ENCODE measurements at places on chromosomes 6 and 20.

DNA sequence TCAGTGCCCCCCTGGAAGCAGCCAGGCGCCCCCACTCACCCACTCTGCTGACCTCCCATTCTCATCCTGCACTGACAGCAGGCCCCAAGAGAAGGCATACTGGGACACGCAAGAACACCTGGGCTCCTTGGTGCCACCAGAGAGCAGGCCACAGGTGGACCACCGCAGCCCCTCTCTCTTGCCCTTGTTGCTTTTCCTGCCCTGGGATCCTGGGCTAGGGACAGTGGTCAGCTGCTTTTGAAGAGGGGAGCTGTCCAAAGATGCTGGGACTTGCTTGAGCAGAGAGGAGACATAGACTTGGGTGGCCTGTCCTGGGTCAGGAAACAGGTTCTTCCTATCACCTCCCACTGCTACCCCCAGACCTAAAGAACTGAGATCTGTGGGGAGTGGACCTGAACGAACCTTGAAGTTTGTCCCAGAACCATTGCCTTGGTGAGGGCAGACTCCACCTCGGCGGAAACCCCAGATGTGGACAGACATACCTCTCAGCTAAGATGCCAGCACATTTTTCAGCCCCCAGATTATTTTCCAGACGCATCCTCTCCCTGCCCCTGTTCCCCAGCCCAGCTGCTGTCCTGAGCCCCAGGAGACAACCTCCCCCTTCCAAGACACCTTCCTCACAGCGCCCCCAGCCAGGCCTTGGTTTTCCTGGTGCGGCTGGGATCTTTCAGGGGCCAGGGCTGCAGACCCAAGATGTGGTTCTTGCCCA, 1.1 kb downstream of the GLP1R start:
- no peak for DNase-seq

DNA sequence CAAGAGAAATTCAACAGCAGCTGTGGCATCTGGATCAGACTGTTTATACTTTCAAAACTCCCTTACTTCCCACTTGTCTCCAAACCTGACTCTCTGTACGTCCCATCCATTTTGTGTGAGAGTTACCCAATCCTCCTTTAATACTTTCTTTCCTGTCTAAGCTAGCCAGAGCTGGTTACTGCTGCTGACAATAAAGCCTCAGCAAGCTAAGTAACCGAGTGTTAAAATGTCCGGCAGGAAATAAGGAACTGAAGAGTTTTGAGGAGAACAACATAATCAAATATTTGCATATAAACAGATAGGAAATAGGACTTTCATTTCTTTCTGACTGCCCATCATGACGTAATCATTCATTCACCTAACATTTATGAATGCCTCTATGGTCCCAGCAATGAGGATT, 11.6 kb downstream of the TMEM30A start:
- DNase-seq = no peak

GRCh38 chr20:2798814-2799213, 1.6 kb downstream of the CPXM1 start:
- DNase-seq = no peak

- DNase-seq = no peak
Observed at GRCh38 chr6:117481926-117482239, 591 bp upstream of the DCBLD1 start.

- no peak for DNase-seq
Observed at GRCh38 chr6:170269846-170270541, 20.9 kb downstream of the DLL1 start.

GRCh38 chr6:7164536-7165001, 56.8 kb downstream of the RREB1 start:
- no peak for DNase-seq

DNA sequence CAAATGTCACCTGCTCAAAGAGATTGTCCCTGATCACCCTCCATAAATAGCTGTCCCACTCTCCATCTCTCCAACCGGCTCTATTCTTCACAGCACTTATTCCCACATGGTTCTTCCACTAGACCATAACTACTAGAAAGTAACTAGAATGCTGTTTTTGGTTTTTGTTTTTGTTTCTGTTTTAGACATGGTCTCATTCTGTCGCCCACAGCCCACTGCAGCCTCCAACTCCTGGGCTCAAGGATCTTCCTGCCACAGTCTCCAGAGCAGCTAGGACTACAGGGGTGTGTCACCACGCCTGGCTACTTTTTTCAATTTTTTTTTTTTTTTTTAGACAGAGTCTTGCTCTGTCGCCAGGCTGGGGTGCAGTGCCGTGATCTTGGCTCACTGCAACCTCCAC, 12.2 kb downstream of the MMP24 start:
- DNase-seq = no peak

GRCh38 chr20:61734733-61735502, 330.8 kb downstream of the TAF4 start:
- no peak for DNase-seq
